Calu3 (cell line): ENCODE measurements at places on chromosomes 1 and 21.

- no peak for DNase-seq
These were observed 26.5 kb upstream of the TSPEAR start for GRCh38 chr21:44737706-44738354.

GRCh38 chr1:155022927-155023236, 10.7 kb downstream of the DCST2 start:
- DNase-seq = no peak

- no peak for DNase-seq
These were observed 98.3 kb upstream of the ARHGEF16 start for GRCh38 chr1:3355894-3356826.

GRCh38 chr1:232059726-232060374, 433.3 kb downstream of the DISC1 start:
- no peak for DNase-seq

DNA sequence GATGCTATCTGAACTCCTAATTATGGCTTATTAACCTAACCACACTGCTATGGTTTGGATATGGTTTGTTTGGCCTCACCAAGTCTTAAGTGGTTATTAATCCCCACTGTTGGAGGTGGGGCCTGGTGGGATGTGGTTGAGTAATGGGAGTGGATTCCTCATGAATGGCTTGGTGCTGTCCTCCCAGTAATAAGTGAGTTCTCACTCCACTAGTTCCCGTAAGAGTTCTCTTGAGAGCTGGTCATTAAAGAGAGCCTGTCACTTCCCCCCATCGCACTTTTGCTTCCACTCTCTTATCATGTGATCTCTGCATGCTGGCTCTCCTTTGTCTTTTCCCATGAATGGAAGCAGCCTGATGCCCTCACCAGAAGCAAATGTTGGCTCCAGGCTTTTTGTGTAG, 328.8 kb downstream of the PLA2G4A start:
- no peak for DNase-seq

GRCh38 chr1:58497499-58497898, 49.0 kb downstream of the OMA1 start:
- DNase-seq = no peak

GRCh38 chr21:27196651-27197050, 229.8 kb upstream of the ADAMTS5 start:
- no peak for DNase-seq

GRCh38 chr1:169914531-169914930, 20.8 kb upstream of the SCYL3 start:
- DNase-seq = no peak

DNA sequence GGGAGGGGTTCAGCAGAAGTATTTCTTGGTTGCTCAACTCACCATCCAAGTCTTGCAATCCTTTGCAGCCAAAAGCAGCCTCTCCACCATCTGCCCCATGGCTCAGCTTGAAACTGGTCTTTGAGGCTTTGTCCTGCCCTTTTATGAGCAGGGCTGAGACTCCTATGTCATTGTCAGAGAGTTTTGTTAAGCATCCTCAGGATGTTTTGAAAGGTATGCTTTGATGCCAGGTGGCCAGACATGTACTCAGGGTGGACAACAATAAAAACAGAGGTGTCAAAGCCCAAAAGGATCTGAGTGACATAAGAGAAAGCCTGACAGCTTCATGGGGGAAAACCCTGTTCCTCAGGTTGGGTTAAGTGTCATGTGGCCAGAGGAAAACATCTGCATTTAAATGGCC, 310.5 kb downstream of the PRDM2 start:
- DNase-seq = no peak

DNA sequence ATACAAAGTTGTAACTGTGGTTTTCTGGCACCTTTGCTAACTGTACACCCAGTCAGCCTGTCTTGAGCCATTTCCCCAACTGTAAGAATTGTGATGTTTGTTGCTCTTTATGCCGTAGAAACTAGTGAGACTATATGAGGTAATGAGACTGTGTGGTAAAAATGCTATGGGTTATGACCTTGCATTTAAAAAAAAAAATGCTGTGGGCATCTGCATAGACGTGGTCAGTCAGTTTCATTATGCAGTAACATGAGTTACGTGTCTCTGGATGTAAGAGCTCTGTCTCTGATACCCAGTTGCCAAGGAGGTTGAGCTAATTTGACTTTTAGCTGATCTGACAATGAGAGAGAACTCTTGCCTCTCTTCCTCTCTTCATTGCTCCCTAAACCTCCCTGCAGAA, 80.6 kb upstream of the LAMC2 start:
- no peak for DNase-seq

DNA sequence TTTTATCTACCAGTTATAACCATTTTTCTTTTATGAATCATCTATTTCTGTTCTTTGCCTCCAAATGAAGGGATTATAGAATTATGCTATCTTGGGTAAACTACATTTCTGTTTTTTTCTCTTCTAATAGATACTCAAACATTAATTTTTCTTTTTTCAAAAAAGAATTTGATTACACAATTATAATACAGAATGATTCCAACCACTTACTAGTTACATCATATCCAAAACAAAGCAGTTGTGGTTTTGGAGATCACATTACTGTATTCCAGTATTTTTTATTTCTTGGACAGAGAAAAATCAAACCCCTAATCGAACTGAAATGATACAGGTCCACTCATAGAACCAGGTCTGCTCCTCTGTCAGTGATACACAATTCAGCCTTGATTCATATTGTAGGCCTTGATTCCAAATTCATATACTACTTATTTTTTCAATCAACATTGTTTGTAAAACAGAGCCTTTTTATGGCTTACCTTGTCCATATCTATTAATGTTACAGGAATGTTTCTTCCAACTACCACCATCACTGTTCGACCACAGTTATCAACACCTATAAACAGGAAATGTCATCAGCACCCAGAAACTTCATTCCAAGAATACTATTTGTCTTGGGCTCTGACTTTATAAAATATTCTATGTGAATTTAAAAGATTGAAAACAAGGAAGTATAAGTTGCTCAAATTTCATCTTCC, 43.2 kb downstream of the GDAP2 start:
- no peak for DNase-seq

DNA sequence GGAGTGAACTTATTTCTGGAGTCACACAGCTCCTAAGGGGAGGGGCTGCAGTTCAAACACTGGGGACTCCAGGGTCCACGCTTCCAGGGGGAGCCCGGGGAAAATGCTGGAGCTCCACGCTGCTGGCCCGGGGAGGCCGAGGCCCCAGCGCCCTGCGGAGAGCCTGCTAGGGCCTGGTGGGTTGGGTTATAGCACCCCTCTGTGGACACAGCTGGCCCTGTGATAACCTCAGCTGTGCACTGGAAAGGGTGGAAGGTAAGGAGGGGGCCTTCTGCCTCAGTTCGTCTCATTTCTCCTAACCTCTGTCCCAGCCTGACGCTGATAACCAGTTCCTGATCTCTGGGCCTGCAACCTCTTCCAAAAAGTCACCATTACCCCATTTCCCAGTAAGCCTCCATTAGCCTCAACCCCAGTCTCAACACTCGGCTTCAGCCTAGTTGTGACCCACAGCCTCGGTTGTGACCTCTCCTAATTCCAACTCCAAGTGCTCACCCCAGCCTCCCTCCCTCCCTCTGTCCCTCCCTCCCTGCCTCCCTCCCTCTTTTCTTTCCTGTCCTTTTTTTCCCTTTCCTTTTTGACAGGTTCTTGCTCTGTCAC, 7.1 kb downstream of the NBL1 start:
- no peak for DNase-seq

DNA sequence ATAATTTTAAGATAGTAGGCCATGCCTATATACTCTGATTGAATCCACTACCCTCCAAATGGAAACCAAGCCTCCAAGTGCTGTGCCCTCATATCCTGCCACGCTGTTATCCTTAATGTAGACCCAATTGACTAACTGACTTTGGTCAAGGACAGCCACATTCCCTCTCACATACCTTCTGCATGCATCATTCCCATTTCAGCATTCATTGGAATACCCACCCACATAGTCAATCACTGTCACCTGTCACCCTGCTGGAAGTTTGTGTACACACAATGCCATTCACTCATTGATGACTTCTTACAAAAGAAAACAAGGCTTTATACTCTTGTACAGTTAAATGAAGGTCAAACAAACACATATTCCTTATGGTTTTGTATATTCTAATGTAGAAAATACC, 221.1 kb upstream of the PBX1 start:
- no peak for DNase-seq

- no peak for DNase-seq
These were observed 110.8 kb upstream of the ZC3H12A start for GRCh38 chr1:37363535-37363934.

GRCh38 chr1:109240158-109241152, 8.9 kb upstream of the CELSR2 start:
- peak; percentile 20 for DNase-seq

GRCh38 chr1:156853761-156854160, 5.2 kb downstream of the INSRR start:
- no peak for DNase-seq

GRCh38 chr1:50447961-50448360, 24.7 kb upstream of the DMRTA2 start:
- DNase-seq = no peak

GRCh38 chr21:33281096-33281652, 15.0 kb downstream of the IL10RB start:
- no peak for DNase-seq

DNA sequence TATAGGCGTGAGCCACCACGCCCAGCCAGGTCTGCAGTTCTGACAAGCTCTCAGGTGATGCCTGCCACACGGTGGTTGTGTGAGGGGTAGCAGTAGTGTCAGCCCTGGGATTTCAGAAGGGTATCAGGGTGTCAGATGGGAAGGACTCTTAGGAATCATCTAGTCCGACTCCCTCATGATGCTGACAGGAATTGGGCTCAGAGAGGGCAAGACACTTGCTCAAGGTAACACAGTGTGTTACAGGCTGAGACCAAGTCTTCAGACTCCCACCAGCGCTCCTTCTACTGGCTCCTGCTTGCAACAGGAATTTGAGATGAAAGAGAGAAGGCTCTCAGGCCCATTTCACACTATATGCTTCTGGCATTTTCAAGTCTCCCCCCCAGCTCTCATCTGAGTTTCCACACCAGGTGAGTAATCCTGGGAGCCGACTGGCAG, 6.9 kb downstream of the HTR1D start:
- DNase-seq = peak; percentile 23

DNA sequence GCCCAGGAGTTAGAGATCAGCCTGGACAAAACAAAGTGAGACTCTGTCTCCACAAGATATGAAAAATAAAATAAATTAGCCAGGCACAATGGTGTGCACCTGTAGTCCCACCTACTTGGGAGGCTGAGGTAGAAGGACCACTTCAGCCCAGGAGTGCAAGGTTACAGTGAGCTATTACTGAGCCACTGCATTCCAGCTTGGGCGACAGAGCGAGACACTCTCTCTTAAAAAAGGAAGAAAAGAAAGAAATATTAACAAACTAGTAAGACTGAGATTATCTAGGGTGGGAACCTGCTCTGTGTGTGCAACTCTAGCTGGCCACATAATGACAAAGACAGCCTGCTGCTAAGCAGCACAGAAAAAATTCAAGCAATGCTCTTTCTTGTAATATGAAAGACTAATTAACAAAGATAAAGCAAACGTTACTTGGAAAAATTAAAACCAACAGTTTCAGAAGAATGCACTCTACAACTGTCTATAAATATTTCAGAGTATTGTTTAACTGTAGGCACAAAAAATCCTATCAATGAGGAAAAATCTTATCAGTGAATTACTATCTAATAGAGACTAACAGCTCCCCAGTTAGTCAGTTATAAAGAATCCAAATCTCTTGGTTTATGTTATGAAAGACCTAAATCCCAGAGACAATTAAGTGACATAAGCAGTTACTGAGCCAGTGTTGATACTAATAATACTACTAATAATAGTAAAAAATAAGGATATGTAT, 74.5 kb downstream of the ENAH start:
- no peak for DNase-seq

DNA sequence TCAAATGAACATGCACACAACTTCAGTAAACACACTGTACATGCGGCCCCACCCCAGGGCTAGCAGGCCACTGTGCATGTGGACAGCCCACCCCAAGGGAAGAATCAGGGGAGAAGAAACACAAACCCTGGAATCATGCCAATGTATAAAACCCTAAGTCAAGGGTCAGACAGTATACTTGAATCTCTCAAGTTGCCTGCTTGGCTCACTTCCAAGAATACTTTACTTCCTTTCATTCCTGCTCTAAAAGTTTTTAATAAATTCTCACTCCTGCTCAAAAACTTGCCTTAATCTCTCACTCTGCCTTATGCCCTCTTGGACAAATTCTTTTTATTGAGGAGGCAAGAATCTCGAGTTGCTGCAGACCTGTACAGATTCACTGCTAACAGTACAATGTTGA, 231.2 kb upstream of the CACYBP start:
- no peak for DNase-seq

DNA sequence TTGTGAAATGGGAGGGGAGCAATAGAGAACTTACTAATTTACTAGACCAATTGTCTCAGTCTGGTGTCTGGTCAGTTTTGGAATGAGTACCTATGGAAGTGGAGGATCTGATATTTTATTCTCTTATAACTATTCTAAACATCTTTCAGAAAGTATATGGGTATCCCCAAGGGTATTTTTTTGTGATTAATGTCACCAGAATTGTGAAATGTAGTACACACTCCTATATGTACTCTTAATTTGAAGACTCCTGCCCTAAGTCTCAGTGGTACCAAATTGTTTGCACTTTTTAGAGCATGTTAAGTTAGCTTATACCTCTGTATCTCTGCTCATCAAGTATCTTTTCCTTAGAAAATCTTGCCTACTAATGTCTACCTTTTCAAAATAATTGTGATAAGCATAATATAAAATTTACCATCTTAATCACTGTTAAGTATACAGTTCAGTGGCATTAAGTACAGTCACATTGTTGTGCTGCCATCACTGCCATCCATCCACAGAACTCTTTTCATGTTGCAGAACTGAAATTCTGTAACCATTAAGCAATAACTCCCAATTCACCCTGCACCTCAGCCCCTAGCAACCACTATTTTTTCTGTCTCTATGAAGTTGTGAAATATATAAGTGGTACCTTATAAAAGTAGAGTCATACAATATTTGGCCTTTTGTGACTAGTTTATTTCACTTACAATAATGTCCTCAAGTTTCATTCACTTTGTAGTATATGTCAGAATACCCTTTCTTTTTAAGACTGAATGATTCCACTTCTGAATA, 40.5 kb downstream of the SLC30A7 start:
- no peak for DNase-seq

DNA sequence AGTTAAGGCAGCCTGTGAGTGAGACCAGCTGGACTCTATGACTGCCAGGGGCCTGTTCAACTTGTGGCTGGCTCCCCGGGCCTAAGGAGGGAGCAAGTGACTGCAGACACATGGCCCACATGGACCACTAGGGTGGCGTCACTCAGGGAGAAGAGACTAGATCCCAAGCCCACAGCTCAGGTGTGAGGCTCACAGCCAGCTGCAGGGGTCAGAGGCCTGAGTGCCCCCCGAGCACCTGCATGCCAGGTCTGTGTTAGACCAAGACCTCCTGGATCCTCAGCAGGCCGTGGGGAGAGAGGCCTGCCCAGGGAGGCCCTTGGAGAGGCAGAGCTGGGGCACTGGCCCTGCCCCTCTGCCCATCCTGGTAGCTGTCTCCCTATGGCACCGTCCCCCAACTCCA, 142.4 kb upstream of the RUNX3 start:
- no peak for DNase-seq

GRCh38 chr1:30318413-30318812, 405.0 kb downstream of the MATN1 start:
- no peak for DNase-seq
